ENCODE measurements at places on chromosomes 13 and 19. TPM values are rescaled to one million over a fixed set of nuclear protein-coding genes. Genes with fewer than 3 reads are reported as not detected.

GRCh38 chr13:97133554-97133953 lies 88.6 kb upstream of the MBNL2 start:
- H3K27me3 ChIP-seq = peaks cover 37% of the 10 kb centered on the region
- no peaks in the 10 kb centered on the region for H3K4me1 ChIP-seq
- no peak for DNase-seq
- no peak overlapping the region for H3K4me3 ChIP-seq

GRCh38 chr13:31166591-31166990 lies 4.9 kb upstream of the HSPH1 start:
- no peak overlapping the region for H3K4me3 ChIP-seq
- DNase-seq = no peak
- peaks cover 17% of the 10 kb centered on the region for H3K27me3 ChIP-seq
- peaks cover 7% of the 10 kb centered on the region for H3K4me1 ChIP-seq
- no peaks in the 10 kb centered on the region for H3K36me3 ChIP-seq
- no peak overlapping the region for H3K27ac ChIP-seq

- H3K27ac ChIP-seq = peak overlapping the region; percentile 96
- no peaks in the 10 kb centered on the region for H3K27me3 ChIP-seq
- DNase-seq = no peak
Observed at GRCh38 chr13:79389026-79389425, 17.0 kb downstream of the RBM26 start.

GRCh38 chr19:49894879-49895565 lies 1.7 kb downstream of the IL4I1 start:
- H3K36me3 ChIP-seq = no peaks in the 10 kb centered on the region
- peak overlapping the region; percentile 95 for H3K27ac ChIP-seq
- no peak for DNase-seq
- H3K27me3 ChIP-seq = no peaks in the 10 kb centered on the region
- H3K4me1 ChIP-seq = peaks cover 35% of the 10 kb centered on the region

DNA sequence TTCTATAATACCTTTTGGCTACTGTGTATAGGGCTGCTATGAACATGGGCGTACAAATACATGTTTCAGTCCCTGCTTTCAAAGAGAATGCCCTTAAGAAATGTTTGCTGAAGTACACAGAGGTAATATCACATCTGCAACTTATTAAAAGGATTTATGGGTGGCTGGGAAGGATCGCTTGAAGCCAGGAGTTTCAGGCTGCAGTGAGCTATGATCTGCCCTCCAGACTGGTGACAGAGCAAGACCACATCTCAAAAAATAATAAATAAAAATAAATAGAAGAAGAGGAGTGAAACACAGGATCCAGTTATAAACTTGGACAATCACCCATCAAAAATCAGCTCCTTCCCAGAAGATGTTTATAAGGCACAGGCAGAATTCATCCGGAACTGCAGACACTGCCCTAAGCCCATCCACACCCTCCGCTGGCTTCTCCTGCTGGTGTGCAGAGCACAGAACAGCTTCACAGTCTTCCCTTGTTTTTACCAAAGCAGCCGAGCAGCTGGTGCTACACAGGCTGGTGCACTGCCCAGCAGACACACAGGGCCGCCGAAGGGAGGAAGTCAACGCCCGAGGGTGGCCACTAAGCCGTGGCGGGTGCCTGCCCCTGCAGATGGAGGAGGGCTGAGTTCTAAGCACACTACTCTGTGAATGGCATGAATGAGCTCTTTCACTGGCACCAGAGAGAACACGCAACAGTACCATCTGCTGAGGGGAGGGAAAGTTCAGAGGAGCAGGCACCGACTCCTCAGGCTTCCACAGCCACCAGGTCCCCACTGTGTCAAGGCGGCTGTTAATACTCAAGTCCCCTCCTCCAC lies 44.0 kb downstream of the BRD4 start:
- H3K27me3 ChIP-seq = no peaks in the 10 kb centered on the region
- H3K36me3 ChIP-seq = no peaks in the 10 kb centered on the region
- peak overlapping the region; percentile 85 for H3K27ac ChIP-seq
- peak overlapping the region; percentile 81 for H3K4me3 ChIP-seq

GRCh38 chr19:3389876-3390371 lies 23.5 kb downstream of the NFIC start:
- H3K4me1 ChIP-seq = no peaks in the 10 kb centered on the region
- H3K27me3 ChIP-seq = no peaks in the 10 kb centered on the region
- H3K36me3 ChIP-seq = no peaks in the 10 kb centered on the region

- no peaks in the 10 kb centered on the region for H3K4me1 ChIP-seq
- peaks cover 4% of the 10 kb centered on the region for H3K27me3 ChIP-seq
- no peak for DNase-seq
- H3K36me3 ChIP-seq = no peaks in the 10 kb centered on the region
- no peak overlapping the region for H3K27ac ChIP-seq
Observed at GRCh38 chr13:113804017-113804702, 45.1 kb downstream of the TMEM255B start.

GRCh38 chr19:35471946-35472345 lies 18.3 kb downstream of the KRTDAP start:
- H3K36me3 ChIP-seq = no peaks in the 10 kb centered on the region
- H3K27ac ChIP-seq = no peak overlapping the region

- no peaks in the 10 kb centered on the region for H3K36me3 ChIP-seq
- H3K27ac ChIP-seq = no peak overlapping the region
- no peaks in the 10 kb centered on the region for H3K27me3 ChIP-seq
- peak; percentile 34 for DNase-seq
- H3K4me3 ChIP-seq = peak overlapping the region; percentile 85
- peaks cover 16% of the 10 kb centered on the region for H3K4me1 ChIP-seq
Observed at GRCh38 chr19:13764821-13765394, 586 bp downstream of the MRI1 start.

GRCh38 chr19:6273701-6274601 lies 5.8 kb downstream of the MLLT1 start:
- DNase-seq = no peak
- peaks cover 4% of the 10 kb centered on the region for H3K36me3 ChIP-seq
- H3K27me3 ChIP-seq = no peaks in the 10 kb centered on the region
- peak overlapping the region; percentile 10 for H3K27ac ChIP-seq

DNA sequence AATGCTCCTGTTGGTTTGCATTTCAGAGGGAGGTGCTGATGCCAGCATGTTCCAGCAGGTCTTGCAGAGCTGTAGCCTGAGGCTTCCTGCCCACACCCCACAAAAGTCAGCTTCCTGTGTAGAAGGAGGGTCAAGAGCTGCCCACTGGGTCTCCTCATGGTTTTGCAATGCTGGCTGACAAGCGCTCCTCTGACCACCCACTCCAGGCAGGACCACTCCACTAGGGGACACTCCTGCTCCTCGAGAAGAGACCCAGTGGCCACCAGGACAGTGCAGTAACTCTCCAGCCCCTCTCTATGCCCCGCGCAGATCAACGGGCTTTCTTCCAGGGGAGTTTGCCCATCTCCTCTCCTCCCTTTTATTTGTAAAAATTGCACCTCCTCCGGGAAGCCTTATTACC lies 72.9 kb upstream of the UQCRFS1 start:
- H3K36me3 ChIP-seq = peaks cover 8% of the 10 kb centered on the region
- no peak overlapping the region for H3K27ac ChIP-seq
- DNase-seq = no peak
- H3K4me1 ChIP-seq = no peaks in the 10 kb centered on the region
- H3K4me3 ChIP-seq = no peak overlapping the region

- peaks cover 50% of the 10 kb centered on the region for H3K4me1 ChIP-seq
- peak overlapping the region; percentile 70 for H3K27ac ChIP-seq
- no peaks in the 10 kb centered on the region for H3K36me3 ChIP-seq
- no peak for DNase-seq
Observed at GRCh38 chr19:16605553-16605994, 22.4 kb downstream of the MED26 start.

The ZNF17 gene
- 9.1 TPM for polyA plus RNA-seq

- DNase-seq = no peak
- H3K27ac ChIP-seq = no peak overlapping the region
- no peaks in the 10 kb centered on the region for H3K27me3 ChIP-seq
- no peak overlapping the region for H3K4me3 ChIP-seq
- H3K36me3 ChIP-seq = no peaks in the 10 kb centered on the region
Observed at GRCh38 chr13:61795580-61795979, 379.9 kb upstream of the PCDH20 start.

DNA sequence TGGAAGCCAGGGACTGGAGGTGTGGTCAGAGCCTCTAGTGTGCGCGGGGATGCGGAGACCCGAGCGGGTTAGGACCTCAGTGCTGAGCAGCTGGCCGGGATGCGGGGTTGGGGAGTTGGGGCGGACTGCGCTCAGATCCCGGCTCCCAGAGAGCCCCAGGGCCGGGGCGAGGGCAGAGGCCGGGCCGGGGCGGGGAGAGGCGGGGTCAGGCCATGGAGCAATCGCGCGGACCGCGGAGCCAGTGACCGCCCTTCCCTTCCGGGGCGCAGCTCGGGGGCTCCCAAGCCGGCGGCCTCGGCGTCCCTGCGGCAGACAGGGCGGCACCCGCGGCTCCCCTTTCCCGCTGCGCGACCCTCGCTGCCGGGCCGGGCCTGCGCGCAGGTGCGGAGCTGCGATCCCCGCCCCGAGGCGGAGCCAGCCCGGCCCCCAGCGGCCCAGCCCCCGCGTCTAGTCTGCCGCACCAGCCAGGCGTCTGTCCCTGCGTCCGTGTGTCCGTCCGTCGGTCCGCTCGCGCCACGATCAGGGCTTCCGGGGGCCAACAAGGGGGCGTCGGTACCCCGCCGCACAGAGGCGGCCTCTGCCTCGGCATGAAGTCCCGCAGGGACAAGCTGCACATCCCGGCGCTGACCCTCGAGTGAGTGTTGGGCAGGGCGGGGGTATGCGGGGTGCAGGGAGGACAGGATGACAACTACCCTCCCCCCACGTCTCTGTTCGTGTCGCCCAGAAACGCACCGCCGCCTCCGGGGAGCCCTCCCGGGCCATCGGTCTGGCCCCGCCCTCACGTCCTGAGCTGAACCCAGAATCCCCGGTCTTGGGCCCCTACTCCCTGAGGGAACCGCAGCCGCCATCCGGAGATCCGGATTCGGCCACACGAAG lies 12.4 kb downstream of the MAST3 start:
- peaks cover 5% of the 10 kb centered on the region for H3K36me3 ChIP-seq
- peak overlapping the region; percentile 76 for H3K4me3 ChIP-seq
- H3K4me1 ChIP-seq = peaks cover 75% of the 10 kb centered on the region
- DNase-seq = peak; percentile 42

The ZNF793 gene
- polyA plus RNA-seq = 3.2 TPM

GRCh38 chr19:1449467-1450442 lies at the start of gene APC2:
Gene APC2, plus strand, starts transcription at chr19:1450121. Its CDS starts 2,881 bp downstream, at chr19:1453002.
- no peak for DNase-seq
- peak within 1 kb of the TSS; percentile 5 for H3K4me3 ChIP-seq
- peaks cover 33% of the 10 kb centered on the region for H3K4me1 ChIP-seq
- peaks cover 63% of the 10 kb centered on the region for H3K27me3 ChIP-seq
- no peaks in the 10 kb centered on the region for H3K36me3 ChIP-seq

GRCh38 chr19:49326165-49326704 lies 1.2 kb upstream of the SLC6A16 start:
- peaks cover 18% of the 10 kb centered on the region for H3K36me3 ChIP-seq
- peak overlapping the region; percentile 99 for H3K27ac ChIP-seq
- H3K4me1 ChIP-seq = peaks cover 47% of the 10 kb centered on the region
- peak; percentile 69 for DNase-seq
- no peaks in the 10 kb centered on the region for H3K27me3 ChIP-seq
- peak overlapping the region; percentile 76 for H3K4me3 ChIP-seq

DNA sequence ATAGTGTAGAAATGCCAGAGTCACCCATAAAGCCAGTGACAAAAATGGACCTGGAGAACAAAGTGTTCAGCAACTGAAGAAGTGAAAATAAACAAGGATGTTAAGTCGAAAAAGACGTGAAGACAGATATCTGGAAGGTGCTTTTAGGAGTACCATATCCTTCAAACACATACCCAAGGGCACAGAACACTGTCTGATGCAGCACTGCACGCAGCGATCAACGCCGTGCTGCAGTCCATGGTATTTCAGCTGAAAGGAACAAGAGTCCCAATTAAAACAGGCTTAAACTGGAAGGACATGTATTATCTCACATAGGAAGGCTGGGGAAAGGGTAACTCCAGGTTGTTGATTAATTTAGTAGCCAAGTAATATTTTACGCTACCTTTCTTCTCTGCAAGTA lies 108.2 kb downstream of the SGCG start:
- no peaks in the 10 kb centered on the region for H3K4me1 ChIP-seq
- no peak for DNase-seq
- peaks cover 32% of the 10 kb centered on the region for H3K27me3 ChIP-seq
- H3K4me3 ChIP-seq = no peak overlapping the region
- peaks cover 8% of the 10 kb centered on the region for H3K36me3 ChIP-seq

The LRRC8E gene
- not detected for polyA plus RNA-seq

DNA sequence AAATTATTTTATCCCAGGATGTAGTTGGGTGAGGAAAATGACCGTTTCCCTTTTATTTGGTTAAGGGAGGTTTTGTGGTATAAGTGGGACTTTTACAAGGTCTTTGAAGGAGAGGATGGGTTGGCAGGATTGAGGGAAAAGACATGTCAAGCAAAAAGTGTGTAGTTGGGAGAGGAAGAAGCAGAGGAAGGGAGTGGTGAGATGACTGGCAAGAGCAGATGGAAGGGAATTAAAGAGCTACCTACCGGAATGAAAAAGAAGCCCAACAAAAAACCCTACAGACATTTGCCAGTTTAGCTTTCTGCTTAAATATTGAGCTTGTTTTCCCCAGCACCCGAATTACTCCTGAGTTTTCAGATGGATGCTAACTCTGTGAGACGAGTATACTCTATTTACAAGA lies 19.6 kb downstream of the FRY start:
- DNase-seq = no peak
- no peak overlapping the region for H3K4me3 ChIP-seq
- H3K36me3 ChIP-seq = no peaks in the 10 kb centered on the region
- H3K27me3 ChIP-seq = no peaks in the 10 kb centered on the region

The ZNF540 gene
- polyA plus RNA-seq = 9.1 TPM

DNA sequence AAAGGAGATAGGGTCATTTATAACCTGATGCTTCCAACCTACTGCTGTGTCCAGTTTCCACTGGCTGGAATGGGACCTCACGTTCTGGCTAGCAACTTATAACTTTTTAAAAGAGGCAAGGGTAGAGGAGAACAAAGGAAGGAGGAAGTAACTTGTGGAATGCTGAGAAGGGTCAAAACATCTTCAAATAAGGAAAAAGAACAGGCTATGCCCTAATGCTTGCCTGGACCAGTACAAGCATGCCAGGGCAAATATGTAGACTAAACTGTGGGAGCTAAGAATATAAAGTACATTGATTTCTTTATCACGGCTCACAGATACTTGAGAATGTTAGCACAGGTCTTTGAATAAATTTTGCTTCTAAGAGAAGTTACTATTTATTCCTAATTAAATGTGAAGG lies 1.5 kb upstream of the ZNF561 start:
- peaks cover 12% of the 10 kb centered on the region for H3K36me3 ChIP-seq
- H3K27ac ChIP-seq = peak overlapping the region; percentile 15
- DNase-seq = no peak
- H3K4me1 ChIP-seq = peaks cover 33% of the 10 kb centered on the region
- no peak overlapping the region for H3K4me3 ChIP-seq
- no peaks in the 10 kb centered on the region for H3K27me3 ChIP-seq

The PSG5 gene
- polyA plus RNA-seq = not detected

GRCh38 chr13:91904005-91904404 lies 505.6 kb downstream of the GPC5 start:
- H3K27me3 ChIP-seq = no peaks in the 10 kb centered on the region
- H3K36me3 ChIP-seq = no peaks in the 10 kb centered on the region
- no peak for DNase-seq
- H3K4me3 ChIP-seq = no peak overlapping the region
- peaks cover 4% of the 10 kb centered on the region for H3K4me1 ChIP-seq
- H3K27ac ChIP-seq = no peak overlapping the region
